ENCODE measurements at places on chromosomes 5 and 9.

- DNase-seq = no peak
Observed at GRCh38 chr5:172010278-172010677, 3.8 kb upstream of the FBXW11 start.

GRCh38 chr5:9380109-9380508 is 165.8 kb downstream of the SEMA5A start:
- DNase-seq = no peak

DNA sequence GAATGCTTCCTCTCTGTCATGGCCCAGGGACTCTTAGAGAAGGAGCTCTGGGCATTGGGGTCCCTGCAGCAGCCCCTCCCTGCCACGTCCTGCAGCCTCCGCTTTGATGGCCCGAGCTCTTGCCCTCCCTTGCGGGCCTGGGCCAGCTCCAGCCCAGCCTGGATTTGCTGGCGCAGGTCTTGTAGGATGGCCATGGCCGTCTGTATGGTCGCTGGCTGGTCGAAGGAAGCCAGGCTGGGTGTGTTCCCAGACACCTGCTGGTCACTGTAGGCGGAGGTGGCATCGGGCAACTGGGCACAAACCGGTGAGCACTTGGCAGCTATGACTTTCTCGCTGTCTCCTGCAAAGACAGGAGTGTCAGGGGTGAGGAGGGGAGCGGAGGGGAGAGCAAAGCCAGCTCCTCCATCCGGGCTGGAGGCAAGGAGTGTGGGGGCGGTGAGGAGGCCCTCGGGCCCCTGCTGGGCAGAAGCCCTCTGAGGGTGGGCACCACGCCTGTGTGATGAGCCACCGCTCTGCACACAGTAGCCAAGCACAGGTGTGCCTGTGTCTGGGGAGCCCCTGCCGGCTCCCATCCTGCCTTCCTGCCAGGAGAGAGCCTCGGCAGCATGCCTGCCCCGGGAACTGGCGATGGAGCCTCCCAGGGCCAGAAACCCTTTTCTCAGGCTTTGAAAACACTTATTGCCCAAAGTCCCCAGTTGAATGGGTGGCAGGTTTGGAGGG is 12.4 kb downstream of the CCDC187 start:
- DNase-seq = no peak

GRCh38 chr9:3758816-3759576 is 233.2 kb upstream of the RFX3 start:
- DNase-seq = no peak

DNA sequence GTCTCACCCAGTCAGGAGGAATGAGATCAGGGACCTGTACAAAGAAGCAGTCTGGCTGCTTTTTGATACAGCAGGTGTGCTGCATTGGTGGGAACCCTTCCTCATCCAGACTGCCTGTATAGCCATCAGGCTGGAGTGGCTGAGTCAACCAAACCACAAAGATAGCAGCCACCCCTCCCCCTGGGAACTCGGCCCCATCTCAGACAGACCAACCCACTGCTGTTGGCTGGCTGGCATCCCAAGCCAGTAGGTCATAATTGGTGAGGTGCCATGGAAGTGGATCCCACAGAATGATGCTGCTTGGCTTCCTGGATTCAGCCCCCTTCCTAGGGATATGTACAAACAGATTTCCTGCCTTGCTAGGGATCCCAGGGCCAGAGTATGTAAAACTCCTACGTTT is 60.9 kb downstream of the YTHDC2 start:
- DNase-seq = no peak
